PC-9 (cell line): ENCODE measurements at places on chromosomes 3 and 15. TPM values are rescaled to one million over a fixed set of nuclear protein-coding genes. Genes with fewer than 3 reads are reported as not detected.

The SLC9C1 gene
- not detected in 2 replicates for total RNA-seq

DNA sequence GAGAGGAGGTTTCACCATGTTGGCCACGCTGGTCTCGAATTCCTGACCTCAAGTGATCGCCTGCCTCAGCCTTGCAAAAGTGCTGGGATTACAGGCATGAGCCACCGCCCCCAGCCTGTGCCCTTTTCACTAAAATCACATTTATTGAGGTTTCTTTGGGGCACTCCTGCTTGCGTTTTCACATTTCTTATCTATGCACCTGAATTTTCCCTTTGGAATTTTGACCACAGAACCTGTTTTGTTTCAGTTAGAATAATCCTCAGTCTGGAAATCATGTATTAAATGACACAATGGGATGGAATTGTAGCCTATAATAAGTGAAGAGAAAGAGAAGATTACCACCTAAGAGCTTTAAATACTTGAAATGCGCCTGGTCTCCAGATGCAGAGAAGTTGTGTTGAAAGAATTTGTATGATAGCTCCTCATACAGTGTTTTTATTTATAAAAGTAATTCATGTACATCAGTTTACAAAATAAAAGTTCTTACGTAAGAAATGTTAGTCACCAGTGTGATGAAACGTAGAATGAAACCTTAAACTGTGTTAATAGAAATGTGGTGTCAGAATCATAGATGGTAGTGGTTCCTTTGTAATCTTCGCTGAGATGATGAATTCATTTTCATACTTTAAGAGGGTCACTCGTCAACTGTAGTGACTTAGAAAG, 107.0 kb downstream of the TCF12 start:
- H3K4me3 ChIP-seq = peak overlapping the region; percentile 36; the same call in 1 of the 2 replicates
- no peaks in the 10 kb centered on the region for H3K36me3 ChIP-seq
- H3K27me3 ChIP-seq = no peaks in the 10 kb centered on the region
- H3K4me1 ChIP-seq = peaks cover 27% of the 10 kb centered on the region
- DNase-seq = peak; percentile 80
- peak overlapping the region; percentile 73 for H3K27ac ChIP-seq

DNA sequence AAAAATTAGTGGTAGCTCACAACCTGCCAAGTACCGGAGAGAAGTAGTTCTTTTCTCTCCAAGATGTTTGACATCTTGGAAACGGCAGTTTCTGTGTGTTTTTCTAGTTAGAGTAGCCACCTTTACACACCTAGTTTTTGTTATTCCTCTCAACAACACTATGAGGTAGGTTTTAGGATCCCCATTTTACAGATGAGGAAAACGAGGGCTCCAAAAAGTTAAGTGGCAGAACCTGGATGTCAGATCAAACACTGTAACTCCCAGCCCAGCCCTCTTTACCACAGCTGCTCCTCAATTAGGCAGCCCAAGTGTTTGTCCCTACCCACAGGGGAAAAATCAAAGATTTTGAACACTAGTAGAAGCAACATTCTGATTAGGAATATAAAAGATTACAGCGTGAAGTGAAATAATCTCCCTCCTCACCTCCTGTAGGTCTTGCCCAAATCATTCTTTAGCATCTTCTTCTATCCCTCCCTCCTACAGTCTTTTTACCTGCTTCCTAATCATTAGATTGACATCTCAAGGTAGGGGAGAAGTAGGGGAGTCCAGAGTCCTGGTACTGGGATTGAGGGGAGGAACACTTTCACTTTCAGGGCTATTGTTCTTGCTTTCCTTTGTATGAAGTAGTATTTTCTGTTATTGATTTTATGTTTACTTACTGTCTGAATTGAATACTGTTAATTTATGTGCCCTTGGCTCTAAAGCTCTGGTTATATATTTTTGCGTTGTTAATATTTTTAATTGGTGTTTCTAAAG, 142.6 kb downstream of the CMSS1 start:
- no peak for DNase-seq
- no peaks in the 10 kb centered on the region for H3K36me3 ChIP-seq

The LPP gene
- 113 and 148 TPM in 2 replicates for total RNA-seq

The ROPN1 gene
- not detected in 2 replicates for total RNA-seq
